ENCODE measurements at places on chromosomes 16 and 17.

DNA sequence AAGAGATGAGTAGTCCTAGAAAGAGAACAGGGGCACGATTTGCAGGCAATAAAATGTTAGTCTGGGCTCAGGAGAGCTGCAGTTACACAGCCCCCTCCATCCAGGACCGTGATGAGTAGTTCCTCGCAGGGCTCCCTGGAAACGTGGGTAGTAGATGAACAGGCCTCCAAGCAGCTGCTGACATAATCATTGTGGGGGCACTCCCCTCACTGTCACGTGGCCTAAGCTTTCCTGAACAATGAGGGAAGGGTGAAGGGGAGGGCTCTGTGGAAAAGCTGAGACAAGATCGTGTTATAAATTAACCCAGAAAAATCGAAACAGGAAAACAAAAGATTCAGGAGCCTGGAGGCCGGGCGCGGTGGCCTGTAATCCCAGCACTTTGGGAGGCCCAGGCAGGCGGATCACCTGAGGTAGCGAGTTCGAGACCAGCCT, 1.3 kb upstream of the PER1 start:
- DNase-seq, result peak; percentile 98

DNA sequence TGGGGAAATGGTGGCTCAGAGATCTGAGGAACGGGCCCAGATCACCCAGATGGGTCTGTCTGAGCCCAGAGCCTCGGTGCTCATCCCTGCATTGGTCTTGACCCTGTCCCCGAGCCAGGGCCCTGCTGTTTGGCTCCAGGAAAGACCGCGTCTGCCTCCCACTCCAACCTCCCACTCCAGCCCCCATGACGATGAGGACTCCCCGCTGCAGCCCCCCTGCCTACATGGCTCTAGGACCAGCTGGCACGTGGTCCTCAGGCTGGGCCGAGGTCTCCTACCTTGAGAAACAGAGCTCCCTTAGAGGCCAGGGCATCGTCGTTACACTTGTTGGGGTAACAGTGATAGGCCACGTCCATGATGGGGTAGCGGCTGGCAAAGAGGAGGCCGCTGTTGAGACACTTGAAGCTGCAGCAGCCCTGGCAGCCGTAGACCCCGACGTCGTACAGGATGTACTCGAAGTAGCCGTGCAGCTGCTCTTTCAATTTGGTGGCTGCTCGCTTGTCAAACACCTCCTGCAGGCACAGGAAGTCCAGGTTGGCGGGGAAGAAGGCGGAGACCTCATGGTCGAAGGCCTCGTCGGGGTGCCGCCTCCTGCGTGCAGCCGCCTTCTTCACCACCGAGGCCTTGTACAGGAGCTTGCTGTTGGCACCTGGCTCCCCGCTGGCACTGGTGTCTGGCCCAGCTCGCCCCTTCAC, 59.9 kb downstream of the PRMT7 start:
- DNase-seq, result no peak

DNA sequence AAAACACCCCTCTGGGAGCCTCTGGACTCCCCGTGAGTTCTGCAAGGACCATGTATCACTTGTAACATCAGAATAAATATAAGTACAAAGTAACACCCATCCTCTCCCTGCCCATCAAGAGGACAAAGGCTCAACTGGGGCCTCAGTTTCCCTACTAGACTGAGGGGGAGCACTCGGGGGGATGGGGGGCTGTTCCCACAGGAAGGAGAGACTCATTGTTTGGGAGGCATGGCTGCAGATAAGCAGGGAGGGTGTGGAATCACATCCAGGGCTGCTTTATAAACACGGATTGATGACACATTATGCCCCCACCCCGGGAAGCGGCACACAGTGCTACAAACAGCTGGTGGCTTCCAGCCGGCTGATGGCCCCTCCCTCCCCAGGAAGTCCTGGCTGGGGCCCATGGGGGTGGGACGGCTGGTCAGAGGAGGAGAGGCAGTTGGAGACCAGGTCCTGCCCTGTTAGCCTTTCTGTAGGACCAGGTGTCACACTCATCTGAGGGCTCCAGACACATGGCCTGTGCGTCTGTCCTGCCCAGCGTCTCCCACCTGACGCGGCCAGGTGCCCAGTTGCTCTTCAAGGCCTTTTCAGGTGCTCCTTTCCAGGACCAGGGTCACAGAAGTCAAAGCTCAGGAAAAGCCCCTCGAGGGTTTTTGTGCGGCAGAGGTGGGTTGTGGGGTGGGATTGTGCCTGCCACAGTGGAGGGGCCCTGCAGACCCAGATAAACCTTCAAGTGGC, 1.3 kb upstream of the MPG start:
- DNase-seq, result peak; percentile 89

DNA sequence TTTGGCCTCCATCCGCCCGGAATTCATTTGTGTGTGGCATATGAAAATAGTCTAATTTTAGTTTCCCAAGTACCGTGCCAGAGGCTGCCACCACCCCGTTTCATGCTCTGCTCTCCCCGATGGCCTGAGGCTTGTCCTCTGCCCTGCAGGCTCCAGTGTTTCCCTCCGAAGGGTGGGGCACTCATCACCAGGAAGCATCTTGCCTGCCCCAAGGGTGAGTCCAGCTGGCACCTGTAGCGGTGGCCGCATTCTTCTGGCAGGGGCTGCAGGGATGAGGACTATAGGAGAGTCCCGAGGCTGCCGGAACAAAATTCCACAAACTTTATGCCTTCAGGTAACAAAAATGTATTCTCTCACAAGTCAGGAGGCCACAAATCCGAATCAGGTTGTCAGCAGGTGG, 23.1 kb upstream of the CMIP start:
- DNase-seq, result no peak

GRCh38 chr16:6453742-6454141, 878.9 kb upstream of the RBFOX1 start:
- no peak for DNase-seq

DNA sequence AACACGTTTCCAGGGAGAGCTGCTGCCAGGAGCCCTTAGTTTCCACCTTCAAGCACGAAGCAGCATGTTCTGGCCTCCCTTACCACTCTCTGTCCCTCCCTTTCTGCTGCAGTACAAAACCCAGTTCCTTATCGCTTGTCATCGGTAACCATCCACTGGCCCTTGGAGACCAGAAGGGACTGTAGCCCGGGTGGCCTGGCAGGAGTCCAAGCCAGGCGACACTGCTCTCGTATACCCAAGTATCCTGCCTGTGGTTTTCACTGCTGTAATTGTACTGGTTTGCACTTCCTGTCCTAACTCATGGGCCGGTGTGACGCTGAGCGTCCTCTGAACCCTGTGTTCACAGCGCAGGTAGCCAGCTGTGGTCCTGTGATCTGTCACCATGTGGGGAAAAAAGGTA, 81.1 kb downstream of the MAF start:
- DNase-seq, result no peak

DNA sequence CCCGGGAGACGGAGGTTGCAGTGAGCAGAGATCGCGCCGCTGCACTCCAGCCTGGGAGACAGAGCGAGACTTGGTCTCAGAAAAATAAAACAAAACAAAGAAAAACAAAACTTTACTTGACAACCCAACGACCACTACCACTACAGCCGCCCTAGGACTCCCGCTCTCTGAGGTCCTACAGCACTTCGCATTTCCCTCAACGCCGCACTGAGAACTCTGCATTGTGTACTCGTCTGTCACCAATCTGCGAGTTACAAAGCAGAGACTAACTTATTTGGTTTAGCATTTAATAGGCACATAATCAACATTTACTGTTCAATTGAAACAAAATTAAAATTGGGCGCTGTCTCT, 479 bp upstream of the ZNF207 start:
- DNase-seq, result no peak

Data from umbilical cord (tissue), 2 donors.